Vagina (tissue), 2 donors: ENCODE measurements at places on chromosomes 5 and 9. TPM values are rescaled to one million over a fixed set of nuclear protein-coding genes. Genes with fewer than 3 reads are reported as not detected.

DNA sequence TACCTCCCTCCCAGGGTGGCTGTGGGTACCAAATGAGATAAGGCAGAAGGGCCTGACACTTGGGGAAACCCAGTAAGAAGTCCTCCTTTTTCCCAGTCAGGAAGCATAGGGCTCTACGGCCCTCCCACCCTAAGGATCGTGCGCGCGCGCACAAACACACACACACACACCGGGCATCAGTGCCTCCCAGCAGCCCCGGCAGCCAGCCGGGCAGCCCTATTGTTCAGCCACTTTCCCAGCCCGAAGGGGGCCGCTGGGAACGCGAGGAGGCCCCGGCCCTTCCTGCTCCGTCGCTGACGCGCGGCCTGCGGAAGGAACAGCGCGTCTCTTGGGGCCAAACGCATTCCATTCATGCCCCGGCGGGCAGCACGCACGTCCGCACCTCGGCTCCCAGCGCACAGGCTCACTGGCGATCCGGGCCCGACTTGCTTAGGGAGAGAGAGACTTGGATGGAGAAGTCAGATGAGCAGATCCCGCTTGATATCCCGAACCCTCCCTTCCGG is 22.6 kb downstream of the DUSP1 start:
- DNase-seq, result no peak

DNA sequence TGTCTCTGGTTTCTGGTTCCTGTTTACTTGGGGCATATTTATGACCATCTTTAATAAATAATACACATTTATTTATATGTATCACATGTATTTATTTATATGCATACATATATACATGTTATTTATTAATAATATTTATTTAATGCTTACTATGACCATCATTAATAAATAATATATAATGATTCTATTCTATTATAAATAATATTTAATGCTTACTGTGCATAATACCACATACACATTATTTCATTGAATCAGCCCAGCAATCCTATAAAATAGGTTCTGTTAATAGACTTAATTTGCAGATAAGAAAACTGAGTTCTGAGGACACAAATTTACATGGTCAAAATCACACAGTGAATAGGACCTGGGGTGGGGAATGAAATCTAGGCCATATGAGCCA is 24.2 kb downstream of the ACTBL2 start:
- no peak for DNase-seq

DNA sequence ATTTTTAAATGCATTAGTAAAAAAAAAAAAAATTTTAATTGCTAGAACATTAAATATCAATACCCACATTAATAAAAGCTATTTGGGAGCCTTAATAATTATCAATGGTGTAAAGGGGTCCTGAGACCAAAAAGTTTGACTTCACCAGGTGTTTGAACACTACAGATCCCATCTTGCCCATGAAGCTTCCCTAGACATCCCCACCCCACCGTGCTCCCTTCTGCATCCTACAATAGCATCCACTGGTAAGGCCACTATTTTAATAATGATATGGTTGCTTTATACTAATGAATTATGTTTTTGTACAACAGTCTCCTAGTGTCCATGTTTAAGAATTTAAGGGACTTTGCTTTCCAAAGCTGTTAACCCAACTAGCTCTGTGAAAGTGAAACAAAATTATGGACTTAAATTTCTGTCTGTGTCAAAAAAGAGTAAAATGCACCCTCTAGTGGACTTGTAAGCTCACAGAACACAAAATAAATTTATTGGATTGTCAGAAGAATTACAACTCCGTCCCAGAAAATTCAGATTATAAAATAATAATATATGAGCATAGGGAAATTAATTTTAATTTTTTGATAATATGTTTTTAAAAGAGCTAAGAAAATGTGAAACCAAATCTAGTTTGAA is 76.0 kb downstream of the ARL15 start:
- no peak for DNase-seq

DNA sequence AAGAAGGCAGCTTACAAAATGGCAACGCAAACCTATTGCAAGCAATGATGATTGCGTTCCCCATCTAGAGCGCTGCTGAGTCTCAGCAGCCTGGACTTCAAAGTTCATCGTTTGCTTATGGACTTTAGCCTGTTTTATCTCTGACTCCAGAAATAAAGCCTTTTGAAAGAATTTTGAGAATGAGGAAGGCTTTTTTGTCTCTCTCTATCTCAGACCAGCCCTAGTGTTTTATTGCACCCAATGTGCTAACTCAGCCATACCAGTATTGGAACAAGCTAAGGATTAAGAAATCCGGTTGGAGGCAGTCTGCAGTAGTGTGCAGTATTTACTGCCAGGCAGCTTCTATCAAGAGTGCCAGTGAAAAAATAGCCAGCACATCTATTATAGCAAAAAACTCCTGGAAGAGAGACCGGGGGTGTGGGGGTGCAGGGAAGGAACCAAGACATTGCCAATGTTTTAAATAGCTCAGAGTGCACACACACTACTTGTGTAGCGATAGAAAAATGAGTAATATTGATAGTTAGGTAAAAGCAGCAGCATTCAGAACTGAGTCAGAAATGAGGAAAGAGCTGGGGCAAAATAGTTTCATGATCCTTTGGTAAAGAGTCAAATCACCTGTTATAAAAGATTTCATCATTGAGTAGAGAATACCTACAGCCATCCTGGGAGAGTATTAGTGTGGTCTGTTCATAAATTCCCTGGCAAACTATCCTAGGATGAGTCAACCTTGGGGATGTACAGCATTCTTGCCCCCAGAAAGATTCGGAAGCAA is 219.0 kb downstream of the ZNF608 start:
- DNase-seq, result no peak

- DNase-seq, result no peak
Observed at GRCh38 chr9:85289142-85289541, 452.6 kb downstream of the AGTPBP1 start.

DNA sequence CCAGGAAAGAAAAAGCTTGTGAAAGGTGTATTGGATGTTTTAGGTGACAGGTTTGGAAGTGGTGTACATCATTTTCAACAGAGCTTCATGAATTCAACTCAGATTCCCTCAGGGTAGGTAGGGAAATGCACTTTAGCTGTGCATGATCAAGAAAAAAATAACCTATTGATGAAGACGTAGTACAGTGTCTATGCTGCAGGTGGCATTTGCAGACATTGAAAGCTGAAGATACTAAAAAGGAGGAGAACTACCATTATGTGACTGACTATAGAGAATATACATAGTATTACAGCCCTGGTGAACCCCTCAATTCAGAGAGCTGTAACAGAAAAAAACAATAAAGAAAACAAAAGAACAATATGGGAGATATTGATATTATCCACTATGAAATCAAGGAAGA is 2344.7 kb upstream of the ACO1 start:
- DNase-seq, result no peak

GRCh38 chr9:16180546-16180945 is 627.7 kb downstream of the CCDC171 start:
- no peak for DNase-seq

- no peak for DNase-seq
Observed at GRCh38 chr5:39640552-39640951, 215.8 kb upstream of the DAB2 start.

The CENPH gene
- total RNA-seq, result 3.9 TPM

The LURAP1L gene
- total RNA-seq, result 14.5 TPM

The CNTLN gene
- total RNA-seq, result 13.3 TPM

The PCDHGA1 gene
- not detected for total RNA-seq
